Activated CD8-positive, alpha-beta memory T cell treated with anti-CD3 and anti-CD28 coated beads, Interleukin-2, amount 50 U/mL, for 4 hours (primary cell): ENCODE measurements at places on chromosomes 2 and 18.

GRCh38 chr2:233952335-233952734 lies 35.2 kb downstream of the TRPM8 start:
- DNase-seq = no peak

DNA sequence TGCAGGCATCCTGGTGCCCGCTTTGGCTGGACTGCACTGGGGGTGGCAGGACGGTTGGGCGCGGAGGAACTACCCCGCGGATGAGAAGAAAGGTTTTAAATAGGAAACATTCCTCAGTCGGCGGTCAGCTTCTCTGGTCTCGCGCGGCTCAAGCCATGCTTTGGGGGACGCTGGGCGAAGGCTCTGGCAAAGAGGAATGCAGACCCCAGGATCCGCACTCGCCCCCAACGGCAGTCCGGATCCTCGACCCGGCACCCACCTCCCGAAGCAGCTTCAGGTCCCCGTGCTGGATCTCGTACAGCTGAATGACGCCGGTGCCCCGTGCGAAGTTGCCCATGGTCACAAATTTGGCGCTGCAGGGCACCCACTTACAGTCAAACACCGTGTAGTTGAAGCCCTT lies 686 bp upstream of the PNO1 start:
- DNase-seq = no peak

DNA sequence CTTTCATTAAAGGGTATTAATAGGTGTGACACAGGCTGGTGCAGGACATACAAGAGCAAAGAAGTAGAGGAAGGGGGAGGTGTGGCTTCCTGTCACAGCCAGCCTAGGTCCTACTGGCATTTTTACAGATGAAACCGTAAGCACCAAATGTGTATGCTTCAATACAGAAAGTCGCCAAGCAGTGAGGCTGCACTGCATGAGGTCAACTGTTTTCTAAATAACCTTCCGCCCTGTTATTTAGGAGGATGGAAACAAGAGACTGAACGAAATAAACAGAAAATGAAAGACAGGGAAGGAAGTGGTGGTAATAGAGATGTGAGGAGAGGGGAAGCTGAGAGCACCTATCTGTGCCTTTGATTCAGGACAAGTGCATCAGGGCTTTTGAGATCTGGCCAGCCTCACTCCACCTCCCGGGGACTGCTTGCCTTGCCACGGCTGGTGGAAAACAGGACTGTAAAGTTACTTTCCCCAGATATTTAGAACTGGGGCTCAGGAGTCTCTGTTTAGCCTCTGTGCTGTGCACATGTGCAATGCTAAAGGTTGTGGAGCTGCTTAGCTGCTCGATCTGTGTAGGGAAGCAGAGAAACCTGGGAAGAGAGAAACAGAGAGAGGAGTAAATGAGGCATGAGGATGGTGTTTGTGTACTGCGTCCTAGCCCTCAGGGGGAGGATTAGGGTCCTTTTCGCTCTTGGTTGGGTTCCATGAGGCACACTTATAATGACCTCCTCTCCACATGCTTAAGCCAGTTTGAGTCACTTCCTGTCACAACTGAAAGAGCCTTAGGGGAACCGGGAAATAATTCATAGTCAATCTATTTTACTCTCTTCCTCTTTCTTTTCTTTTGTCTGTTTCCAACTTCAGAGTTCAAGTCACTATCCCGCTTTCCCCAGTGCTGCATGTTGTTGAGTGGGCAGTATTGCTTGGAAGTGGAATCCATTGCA lies 62.3 kb upstream of the BOD1L2 start:
- DNase-seq = no peak

- no peak for DNase-seq
These were observed 557.9 kb downstream of the TNS1 start for GRCh38 chr2:217444932-217445331.

DNA sequence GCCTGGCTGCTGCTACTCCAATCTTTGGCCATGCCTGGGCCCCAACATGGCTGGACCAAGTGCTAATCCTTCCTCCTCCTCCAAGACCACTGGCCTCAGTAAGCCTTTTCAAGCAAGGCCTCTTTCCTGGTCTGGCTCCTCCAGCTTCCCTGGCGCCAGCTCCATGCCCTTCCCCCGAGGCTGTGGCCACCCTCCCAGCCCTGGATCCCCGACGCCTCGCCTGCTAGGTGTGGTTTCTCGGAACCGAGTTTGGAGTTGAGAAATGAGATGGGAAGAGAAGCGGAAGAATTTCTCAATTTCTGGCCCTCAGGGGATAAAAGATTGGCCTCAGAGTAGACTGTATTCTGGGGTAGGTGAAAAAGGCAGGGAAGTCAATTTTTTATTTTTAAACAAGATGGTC lies 46.4 kb downstream of the ADCY3 start:
- DNase-seq = no peak

GRCh38 chr2:222950638-222951285 lies 89.9 kb downstream of the ACSL3 start:
- DNase-seq = no peak

DNA sequence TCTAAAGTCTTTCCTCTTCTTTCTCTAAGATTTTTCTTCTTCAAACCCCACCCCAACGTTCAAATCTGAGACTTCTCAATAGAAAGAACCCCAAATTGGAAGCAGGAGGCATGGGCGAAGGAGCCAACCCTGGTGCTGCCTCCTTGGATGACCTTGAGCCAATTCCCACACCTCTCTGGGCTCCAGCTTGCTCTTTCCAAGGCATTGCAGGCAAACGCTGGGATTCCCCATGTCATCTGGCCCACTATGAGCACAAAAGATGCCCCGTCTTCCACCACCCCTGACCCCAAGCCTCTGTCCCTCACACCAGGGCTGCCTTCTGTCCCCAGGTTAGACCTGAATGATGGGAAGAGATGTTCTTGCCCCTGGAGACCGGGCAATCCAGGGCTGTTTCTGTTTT lies 57.0 kb downstream of the TTC32 start:
- no peak for DNase-seq

GRCh38 chr18:34951625-34952379 lies 89.4 kb upstream of the MAPRE2 start:
- DNase-seq = no peak

- DNase-seq = no peak
These were observed 37.6 kb upstream of the CD226 start for GRCh38 chr18:69985239-69985638.

DNA sequence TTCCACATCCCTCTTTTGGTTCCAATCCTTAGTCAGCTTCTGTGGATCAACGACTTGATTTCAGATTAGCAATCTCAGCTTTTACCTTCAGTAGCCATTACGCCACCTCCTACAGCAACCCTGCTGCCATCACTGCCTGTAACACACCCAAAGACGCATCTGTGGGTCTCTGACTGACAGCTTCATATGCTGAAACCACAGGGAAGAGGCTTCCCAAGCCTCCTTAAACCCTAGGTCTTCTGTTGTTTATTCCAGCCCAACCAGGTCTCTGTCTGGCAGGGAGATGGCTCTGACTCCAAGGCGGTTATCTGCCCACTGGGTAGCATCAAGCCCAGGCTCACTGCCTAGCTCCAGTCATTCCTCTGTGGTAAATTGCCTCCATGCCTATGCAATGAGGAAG lies 28.6 kb upstream of the TRIB2 start:
- DNase-seq = no peak

- DNase-seq = no peak
These were observed 90.6 kb upstream of the VWC2L start for GRCh38 chr2:214320211-214320610.

- no peak for DNase-seq
These were observed 10.1 kb downstream of the SP9 start for GRCh38 chr2:174344716-174345461.

DNA sequence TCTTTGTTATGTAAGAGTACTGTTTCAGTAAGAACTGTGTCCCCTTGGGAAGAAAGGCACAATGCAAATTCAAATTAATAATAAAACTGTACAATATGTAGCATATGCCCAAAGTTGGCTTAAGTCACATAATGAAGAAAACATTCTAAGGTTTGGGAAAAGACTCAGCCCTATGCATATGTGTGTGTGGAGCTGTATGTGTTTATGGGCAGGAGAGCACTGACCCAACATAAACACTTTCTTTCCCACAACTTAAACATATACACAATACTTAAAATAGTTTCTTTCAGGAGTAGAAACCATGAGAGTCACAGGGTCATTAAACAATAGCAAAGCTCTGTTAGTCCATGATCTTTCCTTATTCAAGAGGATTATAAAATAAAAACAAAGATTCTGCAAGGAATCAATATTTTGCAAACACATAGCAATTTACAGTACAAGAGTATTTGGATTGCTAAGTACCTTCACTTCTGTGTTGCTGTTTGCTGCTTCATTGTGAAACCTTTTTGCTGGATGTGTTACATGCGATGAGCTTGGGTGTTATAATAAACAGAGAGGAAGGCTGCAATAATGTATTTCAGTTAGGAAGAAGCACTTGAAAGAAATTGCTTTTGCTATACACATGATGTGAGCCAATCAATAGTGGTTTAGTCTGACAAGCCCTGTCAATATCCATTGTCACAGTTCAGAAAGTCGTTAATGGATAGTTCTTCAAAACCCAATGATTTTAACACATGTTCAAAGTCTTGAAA lies 347.3 kb downstream of the ARHGAP15 start:
- no peak for DNase-seq

- peak; percentile 18 for DNase-seq
These were observed 153.4 kb downstream of the GPD2 start for GRCh38 chr2:156589381-156590079.

- DNase-seq = no peak
These were observed 9.9 kb upstream of the NFATC1 start for GRCh38 chr18:79385708-79386341.

DNA sequence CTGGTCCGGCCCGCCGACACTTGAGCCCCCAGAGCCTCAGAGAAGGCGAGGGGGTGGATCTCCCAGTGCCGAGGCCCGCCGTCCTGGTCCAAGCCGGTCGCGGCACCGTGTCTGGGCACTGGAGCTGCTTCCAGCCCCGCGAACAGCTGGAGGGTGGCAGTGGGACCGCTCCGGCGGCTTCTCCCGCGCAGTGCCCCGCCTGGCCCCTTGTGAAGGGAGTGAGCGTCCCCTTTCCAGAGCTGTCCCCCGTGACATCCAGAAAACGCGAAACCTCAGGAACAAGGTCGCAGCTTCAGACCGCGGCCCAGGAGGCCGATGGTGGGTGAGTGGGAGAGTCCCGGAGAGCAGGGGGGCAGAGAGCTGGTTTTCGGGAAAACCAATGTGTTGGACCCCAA lies 579 bp upstream of the EMX1 start:
- DNase-seq = no peak

DNA sequence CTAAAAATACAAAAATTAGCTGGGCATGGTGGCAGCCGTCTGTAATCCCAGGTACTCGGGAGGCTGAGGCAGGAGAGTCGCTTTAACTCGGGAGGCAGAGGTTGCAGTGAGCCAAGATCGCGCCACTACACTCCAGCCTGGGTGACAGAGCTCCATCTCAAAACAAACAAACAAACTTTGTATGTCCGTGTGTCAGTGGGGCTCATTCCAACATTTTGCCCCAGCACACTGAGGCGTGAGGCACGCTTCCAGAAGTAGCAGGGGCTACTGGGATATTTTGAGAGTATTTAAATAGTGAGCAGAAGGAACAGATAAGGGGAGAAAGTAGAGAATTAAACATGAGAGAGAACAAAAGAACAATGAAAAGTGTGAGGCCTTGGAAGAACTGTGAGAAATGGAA lies 83.3 kb upstream of the TANK start:
- no peak for DNase-seq

DNA sequence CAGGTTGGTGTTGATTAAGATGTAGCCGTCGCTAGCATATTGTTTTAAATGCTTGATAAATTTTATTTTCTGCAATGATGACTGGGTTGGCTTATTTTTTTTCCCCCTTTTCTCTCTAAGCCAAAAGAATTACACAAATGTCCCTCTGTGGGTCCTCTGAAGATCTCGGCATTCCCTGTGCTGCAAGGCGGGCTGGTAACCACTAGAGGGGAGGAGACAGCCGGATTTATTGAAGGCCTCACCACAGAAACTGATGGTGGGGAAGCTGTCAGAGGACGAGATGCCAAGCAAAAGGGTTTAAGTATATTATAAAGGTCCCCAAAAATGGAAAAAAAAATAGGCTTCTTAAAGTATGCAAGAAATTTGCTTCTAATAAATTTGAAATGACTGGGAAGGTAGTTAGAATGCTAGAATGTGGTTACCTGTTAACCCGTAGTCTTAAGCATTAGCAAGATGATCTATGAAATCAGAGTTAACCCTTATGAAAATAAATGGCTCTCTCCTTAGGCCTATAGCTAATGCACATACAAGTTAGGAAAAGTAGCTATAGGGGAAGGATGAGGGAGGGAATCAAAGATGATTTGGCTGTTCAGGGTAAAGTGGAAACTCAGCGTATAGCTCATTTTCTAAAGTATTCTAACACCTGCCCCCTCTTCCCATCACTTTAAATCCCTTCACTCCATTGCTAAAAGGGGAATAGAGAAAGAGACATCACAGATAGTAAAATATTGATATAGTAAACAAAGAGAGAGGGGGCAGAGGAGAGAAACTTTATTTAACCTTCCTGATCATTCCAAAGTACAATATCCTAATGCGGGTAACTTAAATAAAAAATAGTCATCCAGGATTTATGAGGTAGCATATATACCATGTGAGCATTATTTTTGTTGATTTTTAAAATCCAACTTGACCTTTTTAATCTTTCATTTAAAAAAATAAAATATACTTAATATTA lies 894.5 kb upstream of the POU3F3 start:
- DNase-seq = no peak
